Activated T-helper 2 cell treated with anti-CD3 and anti-CD28 coated beads, Interferon-gamma antibody, Interleukin-2, Interleukin-4, amounts not matched to agents 10 μg/mL and 5 μg/mL and 100 μg/mL, durations not matched to agents 14 hours and 24 hours and 36 hours (primary cell): ENCODE measurements at places on chromosomes 2 and 18. TPM values are rescaled to one million over a fixed set of nuclear protein-coding genes. Genes with fewer than 3 reads are reported as not detected.

The GBX2 gene
- not detected in 2 replicates for total RNA-seq

The ACMSD gene
- not detected in 2 replicates for total RNA-seq

The B3GNT7 gene
- total RNA-seq = 0.05 and 0.09 TPM in 2 replicates

The SMC6 gene
- 30.1 and 30.3 TPM in 2 replicates for total RNA-seq

The SPAG16 gene
- 7.5 and 8.0 TPM in 2 replicates for total RNA-seq

The SGPP2 gene
- 10.6 and 11.4 TPM in 2 replicates for total RNA-seq

The WDFY1 gene
- 22.2 and 23.3 TPM in 2 replicates for total RNA-seq

The CELF4 gene
- total RNA-seq = not detected in 2 replicates

The CD226 gene
- 81.5 and 85.3 TPM in 2 replicates for total RNA-seq

The BOK gene
- 0.16 and 0.27 TPM in 2 replicates for total RNA-seq

The MAP2 gene
- not detected in 2 replicates for total RNA-seq

The TRIM43 gene
- total RNA-seq = 0.11 and 0.25 TPM in 2 replicates

The AFF3 gene
- total RNA-seq = 1.4 and 1.7 TPM in 2 replicates

The LIMS4 gene
- 0.21 TPM in 1 of 2 replicates, not detected in the other for total RNA-seq

The OTOS gene
- not detected in 2 replicates for total RNA-seq

The MYO7B gene
- total RNA-seq = 0.07 and 0.30 TPM in 2 replicates

The DIS3L2 gene
- 30.2 and 33.5 TPM in 2 replicates for total RNA-seq

The IMPA2 gene
- 17.4 and 22.2 TPM in 2 replicates for total RNA-seq

The ACADL gene
- total RNA-seq = not detected in 2 replicates

The ITGAV gene
- total RNA-seq = 9.8 and 10.6 TPM in 2 replicates

The KLHL14 gene
- total RNA-seq = not detected in 2 replicates

The TBR1 gene
- total RNA-seq = 0.02 TPM in 1 of 2 replicates, not detected in the other

The CD8A gene
- 1.8 and 2.8 TPM in 2 replicates for total RNA-seq

The CYP26B1 gene
- total RNA-seq = not detected in 2 replicates

The COLEC12 gene
- not detected in 2 replicates for total RNA-seq

The NYAP2 gene
- not detected in 2 replicates for total RNA-seq
